ENCODE measurements at places on chromosomes 2 and 18. TPM values are rescaled to one million over a fixed set of nuclear protein-coding genes. Genes with fewer than 3 reads are reported as not detected.

Gene ASIC4
- total RNA-seq: not detected

Gene USP40
- total RNA-seq: 42.6 TPM

DNA sequence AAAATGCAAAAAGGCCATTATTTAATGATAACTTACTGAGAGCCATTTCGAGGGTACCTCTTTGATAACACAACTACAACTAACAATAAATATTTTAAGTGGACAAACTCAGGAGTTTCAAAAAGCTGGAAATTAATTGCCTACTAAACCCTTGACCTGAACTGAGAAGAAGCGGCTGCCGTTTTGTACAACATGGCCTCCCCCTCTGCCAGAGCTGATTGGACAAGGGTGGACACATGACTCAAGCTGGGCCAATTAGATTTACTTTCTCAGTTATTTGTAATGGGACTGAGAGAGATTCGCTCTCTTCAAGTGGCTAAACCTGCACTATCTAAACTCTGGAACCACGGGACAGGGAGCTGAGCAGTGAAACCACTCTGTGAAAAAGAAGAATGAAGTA lies 135.9 kb upstream of the SERPINE2 start:
- no peak overlapping the region for H3K27ac ChIP-seq
- no peaks in the 10 kb centered on the region for H3K4me1 ChIP-seq
- DNase-seq: no peak
- no peak overlapping the region for H3K4me3 ChIP-seq
- H3K27me3 ChIP-seq: no peaks in the 10 kb centered on the region
- no peaks in the 10 kb centered on the region for H3K36me3 ChIP-seq

Gene SERPINB12
- not detected for total RNA-seq

Gene NPC1
- 44.4 TPM for total RNA-seq

Gene PLEKHH2
- total RNA-seq: 0.58 TPM

All from B cell (primary cell).